IPS DF 6.9 (cell line): ENCODE measurements at places on chromosomes 3 and 15.

DNA sequence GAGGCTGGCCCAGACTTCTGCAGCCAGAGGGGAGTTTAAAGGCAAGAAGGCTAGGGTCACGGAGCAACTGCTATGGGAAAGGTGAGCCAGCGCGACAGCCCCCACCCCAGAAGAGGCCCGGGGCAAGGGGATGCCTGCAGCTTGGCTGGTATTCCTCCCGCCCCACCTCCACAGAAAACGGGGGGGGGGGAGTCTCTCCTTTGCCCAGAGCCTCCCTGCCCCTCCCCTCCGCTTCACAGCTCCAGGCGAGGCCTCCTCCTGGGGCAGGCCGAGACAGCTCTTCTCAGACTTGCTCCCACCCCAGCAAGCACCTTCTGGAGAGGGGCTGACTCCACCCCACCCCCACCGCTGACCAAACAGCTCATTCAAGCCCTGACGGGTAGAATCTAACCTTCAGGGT, 13.4 kb downstream of the ANP32A start:
- H3K4me3 ChIP-seq: no peak overlapping the region
- H3K27ac ChIP-seq: no peak overlapping the region
- no peaks in the 10 kb centered on the region for H3K27me3 ChIP-seq
- H3K4me1 ChIP-seq: peaks cover 8% of the 10 kb centered on the region
- H3K36me3 ChIP-seq: no peaks in the 10 kb centered on the region

GRCh38 chr3:100635273-100635701, 25.9 kb downstream of the ADGRG7 start:
- H3K27me3 ChIP-seq: no peaks in the 10 kb centered on the region
- no peak overlapping the region for H3K27ac ChIP-seq
- DNase-seq: no peak
- H3K36me3 ChIP-seq: no peaks in the 10 kb centered on the region

GRCh38 chr3:32128936-32129335, 22.5 kb downstream of the GPD1L start:
- no peaks in the 10 kb centered on the region for H3K36me3 ChIP-seq
- H3K4me1 ChIP-seq: no peaks in the 10 kb centered on the region
- H3K27ac ChIP-seq: no peak overlapping the region

DNA sequence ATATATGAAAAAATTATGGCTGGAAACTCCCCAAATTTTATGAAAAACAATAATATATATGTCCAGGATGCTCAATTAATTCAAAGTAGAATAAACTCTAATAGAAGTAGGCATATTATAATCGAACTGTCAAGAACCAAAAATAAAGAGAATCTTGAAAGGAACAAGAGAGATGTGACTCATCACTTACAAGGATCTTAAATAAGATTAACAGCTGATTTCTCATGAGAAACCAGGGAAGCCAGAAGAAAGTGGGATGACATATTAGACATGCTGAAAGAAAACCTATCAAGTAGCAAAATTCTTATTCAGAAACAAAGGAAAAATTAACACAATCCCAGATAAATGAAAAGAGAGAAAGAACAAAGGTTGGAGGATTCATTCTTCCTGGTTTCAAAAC, 66.8 kb downstream of the FAIM start:
- H3K4me1 ChIP-seq: no peaks in the 10 kb centered on the region
- H3K4me3 ChIP-seq: no peak overlapping the region
- H3K27me3 ChIP-seq: no peaks in the 10 kb centered on the region
- no peak for DNase-seq
- H3K27ac ChIP-seq: no peak overlapping the region
- no peaks in the 10 kb centered on the region for H3K36me3 ChIP-seq

DNA sequence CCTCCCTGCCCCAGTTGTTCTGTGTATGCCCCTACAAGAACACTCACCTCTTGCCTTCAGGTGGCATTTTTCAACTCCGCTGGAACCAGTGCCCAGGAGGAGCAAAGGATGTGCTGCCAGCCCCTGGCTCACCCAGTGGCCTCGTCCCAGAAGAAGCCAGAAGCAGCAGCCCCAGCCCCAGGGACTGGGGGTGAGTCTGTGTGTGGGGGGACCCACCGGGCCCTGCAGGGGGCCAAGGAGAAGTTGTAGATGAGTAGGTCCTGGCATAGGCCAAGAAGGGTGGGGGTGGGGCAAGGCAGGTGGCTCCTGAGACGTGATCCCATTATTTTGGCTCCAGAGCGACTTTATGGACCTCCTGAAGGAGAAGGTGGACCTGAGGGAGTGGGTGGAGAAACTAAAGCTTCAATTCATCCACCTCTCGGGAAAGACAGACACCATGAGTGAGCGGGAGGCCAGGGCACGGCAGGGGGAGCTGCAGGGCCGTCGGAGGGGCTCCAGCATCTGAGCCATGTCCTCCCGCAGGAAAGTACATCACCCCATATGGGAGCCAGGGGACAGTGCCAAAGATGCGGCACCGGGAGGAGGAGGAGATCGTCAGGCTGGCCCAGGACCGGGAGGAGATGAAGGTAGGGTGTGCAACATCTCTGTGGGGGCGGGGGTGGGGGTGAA, 29.3 kb downstream of the NGRN start:
- DNase-seq: no peak
- H3K27ac ChIP-seq: no peak overlapping the region
- H3K4me1 ChIP-seq: no peaks in the 10 kb centered on the region; the same call in 1 of the 2 replicates
- H3K27me3 ChIP-seq: no peaks in the 10 kb centered on the region

GRCh38 chr3:74592359-74592758, 22.1 kb downstream of the CNTN3 start:
- H3K36me3 ChIP-seq: no peaks in the 10 kb centered on the region
- no peaks in the 10 kb centered on the region for H3K27me3 ChIP-seq
- no peaks in the 10 kb centered on the region for H3K4me1 ChIP-seq
- H3K4me3 ChIP-seq: no peak overlapping the region
- H3K27ac ChIP-seq: no peak overlapping the region

GRCh38 chr3:187049462-187050101, 89.7 kb downstream of the RPL39L start:
- DNase-seq: no peak
- peaks cover 11% of the 10 kb centered on the region; the same call in 1 of the 2 replicates for H3K36me3 ChIP-seq
- H3K4me3 ChIP-seq: no peak overlapping the region
- no peak overlapping the region for H3K27ac ChIP-seq
- no peaks in the 10 kb centered on the region for H3K4me1 ChIP-seq
- H3K27me3 ChIP-seq: no peaks in the 10 kb centered on the region

GRCh38 chr15:62895905-62896316, 146.6 kb upstream of the TPM1 start:
- H3K27me3 ChIP-seq: no peaks in the 10 kb centered on the region
- H3K4me3 ChIP-seq: no peak overlapping the region
- H3K4me1 ChIP-seq: peaks cover 4% of the 10 kb centered on the region
- H3K27ac ChIP-seq: no peak overlapping the region

- H3K27me3 ChIP-seq: no peaks in the 10 kb centered on the region
- H3K27ac ChIP-seq: no peak overlapping the region
- no peak for DNase-seq
Measured at GRCh38 chr15:36507458-36507857, 72.0 kb upstream of the CDIN1 start.

- H3K4me1 ChIP-seq: peaks cover 12% of the 10 kb centered on the region; the same call in 1 of the 2 replicates
- no peak overlapping the region for H3K27ac ChIP-seq
- H3K36me3 ChIP-seq: peaks cover 41% of the 10 kb centered on the region
- DNase-seq: no peak
- peak overlapping the region; percentile 3; the same call in 1 of the 2 replicates for H3K4me3 ChIP-seq
Measured at GRCh38 chr15:39582286-39582976, 1.6 kb downstream of the THBS1 start.

- H3K27ac ChIP-seq: no peak overlapping the region
- peaks cover 1% of the 10 kb centered on the region; the same call in 1 of the 2 replicates for H3K4me1 ChIP-seq
- no peak for DNase-seq
- no peaks in the 10 kb centered on the region for H3K36me3 ChIP-seq
- H3K27me3 ChIP-seq: no peaks in the 10 kb centered on the region
Measured at GRCh38 chr3:152209060-152209459, 59.7 kb upstream of the MBNL1 start.

- no peak overlapping the region for H3K4me3 ChIP-seq
- H3K4me1 ChIP-seq: peaks cover 4% of the 10 kb centered on the region
- H3K27ac ChIP-seq: no peak overlapping the region
- H3K27me3 ChIP-seq: peaks cover 3% of the 10 kb centered on the region; the same call in 1 of the 2 replicates
Measured at GRCh38 chr3:50202353-50203112, 2.5 kb upstream of the SLC38A3 start.

GRCh38 chr15:65796610-65797078, 4.6 kb upstream of the DENND4A start:
- no peak overlapping the region for H3K4me3 ChIP-seq
- no peaks in the 10 kb centered on the region for H3K4me1 ChIP-seq
- DNase-seq: no peak
- no peaks in the 10 kb centered on the region for H3K27me3 ChIP-seq
- H3K36me3 ChIP-seq: no peaks in the 10 kb centered on the region

DNA sequence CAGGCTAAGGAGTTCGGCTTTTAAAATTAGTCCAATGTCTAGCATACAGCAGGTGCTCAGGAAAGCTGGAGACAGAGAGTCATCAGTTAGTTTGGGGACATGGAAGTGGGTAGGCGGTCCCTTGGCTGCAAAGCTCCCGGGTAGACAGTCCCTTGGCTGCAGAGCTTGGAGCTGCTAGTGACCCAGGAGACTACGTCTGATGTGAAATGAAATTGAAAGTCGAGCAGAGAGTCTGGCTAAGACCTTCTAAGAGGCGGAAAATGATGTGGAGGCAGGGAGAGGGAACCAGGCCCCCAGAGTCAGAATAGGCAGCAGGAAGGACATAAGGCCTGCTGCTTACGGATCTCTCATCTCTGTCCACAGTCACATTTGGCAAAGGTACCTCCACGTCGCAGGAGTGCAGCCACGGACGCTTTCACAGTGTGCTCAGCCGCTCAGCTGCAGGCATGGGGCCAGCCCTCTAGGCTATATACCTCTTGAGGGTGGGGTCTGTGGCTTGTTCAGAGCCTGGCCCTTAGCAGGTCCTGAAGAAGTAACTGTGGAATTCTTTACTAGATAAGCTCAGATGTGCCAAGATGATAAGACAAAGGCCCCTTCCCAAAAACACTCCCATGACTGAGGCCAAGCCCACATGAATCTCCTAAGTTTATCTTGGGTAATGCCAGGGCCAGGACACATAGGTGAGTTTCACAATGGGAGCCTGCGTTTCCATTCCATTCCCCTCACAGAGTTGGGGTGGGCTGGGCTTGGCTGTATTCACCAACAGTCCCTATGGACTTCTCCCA, 131.7 kb downstream of the XXYLT1 start:
- no peaks in the 10 kb centered on the region for H3K4me1 ChIP-seq
- no peak for DNase-seq
- no peaks in the 10 kb centered on the region for H3K36me3 ChIP-seq
- H3K4me3 ChIP-seq: no peak overlapping the region
- no peak overlapping the region for H3K27ac ChIP-seq

DNA sequence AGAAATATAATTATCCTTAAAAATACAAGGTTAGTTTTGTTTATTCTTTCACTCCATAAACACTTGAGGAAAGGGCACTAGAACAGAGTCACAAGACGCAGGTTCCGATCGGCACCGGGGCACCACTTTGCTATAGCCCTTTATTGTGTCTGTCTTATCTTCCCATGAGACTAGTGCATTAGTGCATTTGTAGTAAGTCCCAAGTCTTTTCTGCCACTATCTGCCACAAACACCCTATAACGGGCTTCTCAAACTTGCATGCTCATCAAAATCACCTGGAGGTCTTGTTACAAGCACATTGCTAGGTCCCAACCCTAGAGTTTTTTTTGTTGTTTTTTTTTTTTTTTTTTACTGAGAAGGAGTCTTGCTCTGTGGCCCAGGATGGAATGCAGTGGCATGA, 213.1 kb downstream of the FOXP1 start:
- no peak for DNase-seq
- no peaks in the 10 kb centered on the region for H3K27me3 ChIP-seq
- H3K4me1 ChIP-seq: no peaks in the 10 kb centered on the region

GRCh38 chr15:48802867-48803266, 8.0 kb downstream of the CEP152 start:
- DNase-seq: no peak
- H3K27ac ChIP-seq: no peak overlapping the region
- H3K36me3 ChIP-seq: no peaks in the 10 kb centered on the region
- no peaks in the 10 kb centered on the region for H3K4me1 ChIP-seq
- no peak overlapping the region for H3K4me3 ChIP-seq
- H3K27me3 ChIP-seq: no peaks in the 10 kb centered on the region

DNA sequence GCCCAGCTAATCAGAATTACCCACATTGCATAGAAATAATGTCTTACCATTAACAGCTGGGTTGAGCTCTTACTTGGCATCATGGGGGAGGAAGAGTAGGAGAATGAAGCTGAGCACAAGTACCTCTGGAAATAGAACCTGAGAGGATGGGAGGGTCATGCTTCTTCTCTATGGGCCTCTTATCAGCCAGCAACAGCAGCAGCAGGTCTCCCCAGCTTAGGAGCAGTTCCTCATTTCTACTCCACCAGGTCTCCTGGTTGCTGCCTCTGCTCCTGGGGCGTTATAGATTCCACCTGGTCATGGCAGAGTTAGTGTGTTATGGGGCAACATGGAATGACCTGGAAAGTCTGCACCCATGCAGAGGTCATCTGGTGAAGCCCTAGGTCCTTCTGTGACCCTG, 3.4 kb downstream of the FSD2 start:
- H3K36me3 ChIP-seq: no peaks in the 10 kb centered on the region
- H3K27ac ChIP-seq: no peak overlapping the region
- no peaks in the 10 kb centered on the region for H3K4me1 ChIP-seq
- no peaks in the 10 kb centered on the region for H3K27me3 ChIP-seq

- peak overlapping the region; percentile 60; the same call in 1 of the 2 replicates for H3K4me3 ChIP-seq
- DNase-seq: no peak
- H3K27me3 ChIP-seq: peaks cover 2% of the 10 kb centered on the region; the same call in 1 of the 2 replicates
Measured at GRCh38 chr3:72445827-72446217, 402.4 kb downstream of the SHQ1 start.

DNA sequence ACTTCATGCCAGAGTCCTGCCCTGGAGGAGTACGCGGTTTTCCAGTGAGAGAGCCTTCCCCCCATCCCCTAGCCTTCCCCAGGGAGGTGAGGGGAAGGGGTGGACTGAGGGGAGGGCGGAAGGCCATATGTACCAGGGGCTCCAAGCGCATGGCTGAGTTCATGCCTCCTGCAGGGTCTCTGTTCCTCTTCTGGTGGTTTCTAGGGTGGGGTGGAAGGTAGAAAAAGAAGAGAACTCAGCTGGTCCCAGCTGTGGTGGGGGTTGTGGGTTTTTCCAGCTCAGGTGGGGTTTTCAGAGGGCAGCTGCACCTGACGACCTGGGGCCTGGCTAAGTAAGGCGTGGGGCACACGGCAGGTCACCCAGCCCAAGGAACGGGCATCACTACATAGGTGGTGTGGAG, 10.7 kb upstream of the IQSEC1 start:
- DNase-seq: no peak
- H3K27ac ChIP-seq: no peak overlapping the region
- H3K4me3 ChIP-seq: no peak overlapping the region
- no peaks in the 10 kb centered on the region for H3K27me3 ChIP-seq

GRCh38 chr15:75776065-75776423, 63.4 kb upstream of the CSPG4 start:
- H3K4me1 ChIP-seq: peaks cover 5% of the 10 kb centered on the region; the same call in 1 of the 2 replicates
- H3K27me3 ChIP-seq: no peaks in the 10 kb centered on the region
- no peak overlapping the region for H3K4me3 ChIP-seq
- no peak overlapping the region for H3K27ac ChIP-seq

DNA sequence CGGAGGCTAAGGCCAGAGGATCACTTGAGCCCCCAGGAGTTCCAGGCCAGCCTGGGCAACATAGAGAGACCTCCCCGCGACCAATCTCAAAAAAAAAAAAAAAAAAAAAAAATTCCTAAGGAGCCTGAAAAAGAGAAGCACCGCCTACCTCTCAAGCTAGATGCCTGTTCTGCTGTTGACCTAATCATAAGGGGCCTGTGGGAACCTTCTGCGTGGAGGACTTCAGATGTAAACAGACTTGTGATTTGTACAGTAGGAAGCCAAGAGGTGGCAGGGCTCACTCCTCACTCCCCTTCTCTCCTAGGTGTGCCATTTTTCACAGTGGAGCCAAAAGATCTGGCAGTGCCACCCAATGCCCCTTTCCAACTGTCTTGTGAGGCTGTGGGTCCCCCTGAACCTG, 3.2 kb downstream of the TYRO3 start:
- H3K27me3 ChIP-seq: no peaks in the 10 kb centered on the region
- H3K4me3 ChIP-seq: no peak overlapping the region
- DNase-seq: no peak
- peaks cover 28% of the 10 kb centered on the region for H3K4me1 ChIP-seq
